ENCODE measurements at places on chromosomes 13 and 19. TPM values are rescaled to one million over a fixed set of nuclear protein-coding genes. Genes with fewer than 3 reads are reported as not detected.
A peak's percentile ranks its signal among the peaks of the same experiment; 100 is the strongest.

GRCh38 chr13:39938596-39938995 is 283.1 kb downstream of the COG6 start:
- DNase-seq, result no peak

GRCh38 chr19:54804101-54804500 is 691 bp downstream of the KIR2DL4 start:
- DNase-seq, result no peak

GRCh38 chr19:3547301-3547731 is 8.3 kb downstream of the TEKTIP1 start:
- DNase-seq, result no peak

DNA sequence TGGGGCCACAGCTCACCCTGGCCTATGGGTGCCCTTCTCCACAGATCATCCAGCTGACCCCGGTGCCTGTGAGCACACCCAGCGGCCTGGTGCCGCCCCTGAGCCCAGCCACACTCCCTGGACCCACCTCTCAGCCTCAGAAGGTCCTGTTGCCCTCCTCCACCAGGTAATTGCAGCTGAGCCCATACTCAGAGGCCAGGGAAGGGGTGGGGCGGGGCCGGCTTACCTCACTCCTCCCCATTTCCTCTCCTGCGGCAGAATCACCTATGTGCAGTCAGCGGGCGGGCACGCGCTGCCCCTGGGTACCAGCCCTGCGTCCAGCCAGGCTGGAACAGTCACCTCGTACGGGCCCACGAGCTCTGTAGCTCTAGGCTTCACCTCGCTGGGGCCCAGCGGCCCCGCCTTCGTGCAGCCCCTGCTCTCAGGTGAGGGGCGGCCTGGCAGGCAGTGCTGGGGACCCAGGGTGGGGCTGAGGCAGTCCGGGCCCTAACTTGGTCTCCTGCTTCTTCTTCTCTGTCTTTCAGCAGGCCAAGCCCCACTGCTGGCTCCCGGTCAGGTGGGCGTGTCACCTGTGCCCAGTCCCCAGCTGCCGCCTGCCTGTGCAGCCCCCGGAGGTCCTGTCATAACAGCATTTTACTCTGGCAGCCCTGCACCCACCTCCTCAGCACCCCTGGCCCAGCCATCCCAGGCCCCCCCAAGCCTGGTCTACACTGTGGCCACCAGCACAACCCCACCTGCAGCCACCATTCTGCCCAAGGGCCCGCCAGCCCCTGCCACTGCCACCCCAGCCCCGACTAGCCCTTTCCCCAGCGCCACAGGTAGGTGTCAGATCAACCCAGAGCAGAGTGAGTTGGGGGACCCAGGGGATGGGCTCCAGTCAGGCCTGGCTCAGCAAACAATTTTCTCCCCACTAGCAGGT is 9.6 kb upstream of the PRR19 start:
- DNase-seq, result no peak

DNA sequence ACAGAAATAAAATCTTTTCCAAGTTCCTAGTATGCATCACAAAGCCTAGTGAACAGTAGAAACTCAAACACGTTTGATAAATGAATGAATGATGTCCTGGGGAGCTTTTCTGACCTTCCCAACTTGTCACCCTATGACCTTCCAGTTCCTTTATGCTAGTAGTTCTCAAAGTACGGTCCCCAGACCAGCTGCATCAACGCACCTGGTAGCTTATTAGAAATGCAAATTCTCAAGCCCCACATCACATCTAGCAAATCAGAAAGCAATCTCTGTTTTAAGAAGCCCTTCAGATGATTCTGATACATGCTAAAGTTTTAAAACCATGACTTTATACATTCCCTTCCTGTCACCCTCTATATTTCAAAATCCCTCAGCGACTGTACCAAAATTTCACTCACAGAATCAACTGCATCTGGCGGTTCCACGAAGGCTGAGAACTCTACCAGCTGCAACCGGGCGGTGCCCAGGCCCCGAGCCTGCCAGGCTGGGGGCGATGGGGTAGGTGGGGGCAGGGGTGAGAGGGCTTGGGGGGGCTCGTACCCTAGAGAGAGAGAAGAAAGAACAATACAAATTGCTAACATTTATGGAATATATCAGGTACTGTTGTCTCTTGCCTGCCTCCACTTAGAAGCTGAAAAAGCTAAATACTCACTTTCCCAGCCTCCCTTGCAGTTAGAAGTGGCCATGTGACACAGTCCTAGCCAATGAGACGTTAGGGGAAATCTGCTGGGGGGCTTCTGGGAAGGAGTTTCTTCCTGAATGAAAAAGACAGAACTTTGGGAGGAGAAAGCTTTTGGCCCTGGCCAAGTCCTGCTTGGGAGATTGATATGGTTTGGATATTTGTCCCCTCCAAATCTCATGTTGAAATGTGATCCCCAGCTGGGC is 13.3 kb downstream of the CD37 start:
- DNase-seq, result no peak

- peak; percentile 89 for DNase-seq
Observed at GRCh38 chr13:50589651-50590054, 253.8 kb downstream of the DLEU7 start.

- DNase-seq, result peak; percentile 77
Observed at GRCh38 chr19:11268783-11269267, 6.5 kb upstream of the DOCK6 start.

DNA sequence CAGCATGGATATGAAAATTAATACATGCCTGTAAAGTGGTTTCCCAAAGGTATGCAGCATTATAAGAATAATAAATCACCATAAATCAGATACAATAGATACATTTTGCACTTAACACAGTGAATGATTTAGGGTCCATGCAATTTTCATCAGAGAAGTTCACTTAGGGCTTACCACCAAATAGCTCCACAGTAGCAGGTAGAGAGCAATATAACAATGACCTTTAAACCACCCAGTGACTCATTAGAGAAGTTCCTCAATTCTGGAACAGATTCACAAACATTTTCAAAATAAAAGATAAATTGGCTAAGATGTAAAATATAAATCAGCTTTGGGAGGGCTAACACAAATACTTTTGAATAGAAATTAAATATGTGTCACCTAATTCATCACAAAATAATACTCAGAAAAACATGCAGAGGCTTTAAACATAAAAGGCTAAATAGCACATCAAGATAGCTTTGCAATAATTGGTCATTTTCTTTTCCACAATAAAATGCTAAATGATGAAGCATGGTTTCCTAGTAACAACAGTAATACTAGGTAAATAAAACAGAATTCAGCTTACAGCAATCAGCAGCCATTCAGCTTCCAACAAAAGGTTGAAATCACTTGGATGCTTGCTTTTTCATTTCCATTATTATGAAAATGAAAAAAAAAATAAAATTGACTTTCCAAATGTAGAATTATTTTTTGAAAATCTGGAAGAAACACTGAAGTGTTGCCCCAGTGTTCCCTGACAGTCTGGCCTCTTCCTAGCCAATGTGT is 84.3 kb upstream of the NBEA start:
- no peak for DNase-seq

DNA sequence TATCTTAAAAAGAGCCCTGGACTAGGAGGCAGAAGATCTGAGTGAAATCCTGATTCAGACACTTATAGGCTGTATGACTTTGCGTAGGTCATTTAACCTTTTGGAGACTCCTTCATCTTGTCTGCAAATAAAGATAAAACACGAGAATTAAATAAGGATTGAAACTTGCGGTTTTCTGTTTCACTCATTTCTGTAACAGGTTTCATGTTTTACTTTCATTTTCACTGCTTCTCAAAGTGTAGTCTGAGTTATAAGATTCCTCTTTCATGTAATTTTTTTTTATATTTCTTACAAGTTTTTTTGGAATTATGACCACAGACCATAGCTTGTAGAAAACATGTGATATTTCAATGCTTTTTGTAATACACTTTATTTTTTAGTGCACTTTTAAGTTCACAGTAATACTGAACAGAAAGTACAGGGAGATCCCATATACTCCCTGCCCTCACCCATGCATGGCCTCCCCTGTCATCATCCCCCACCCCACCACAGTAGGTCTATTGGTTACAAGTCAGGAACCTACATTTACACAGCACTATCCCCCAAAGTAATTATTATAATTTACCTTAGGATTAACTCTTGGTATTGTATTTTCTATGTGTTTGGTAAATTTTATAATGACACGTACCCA is 174.6 kb downstream of the ITGBL1 start:
- peak; percentile 23 for DNase-seq

GRCh38 chr19:17848595-17849292 is 962 bp upstream of the JAK3 start:
- DNase-seq, result no peak

DNA sequence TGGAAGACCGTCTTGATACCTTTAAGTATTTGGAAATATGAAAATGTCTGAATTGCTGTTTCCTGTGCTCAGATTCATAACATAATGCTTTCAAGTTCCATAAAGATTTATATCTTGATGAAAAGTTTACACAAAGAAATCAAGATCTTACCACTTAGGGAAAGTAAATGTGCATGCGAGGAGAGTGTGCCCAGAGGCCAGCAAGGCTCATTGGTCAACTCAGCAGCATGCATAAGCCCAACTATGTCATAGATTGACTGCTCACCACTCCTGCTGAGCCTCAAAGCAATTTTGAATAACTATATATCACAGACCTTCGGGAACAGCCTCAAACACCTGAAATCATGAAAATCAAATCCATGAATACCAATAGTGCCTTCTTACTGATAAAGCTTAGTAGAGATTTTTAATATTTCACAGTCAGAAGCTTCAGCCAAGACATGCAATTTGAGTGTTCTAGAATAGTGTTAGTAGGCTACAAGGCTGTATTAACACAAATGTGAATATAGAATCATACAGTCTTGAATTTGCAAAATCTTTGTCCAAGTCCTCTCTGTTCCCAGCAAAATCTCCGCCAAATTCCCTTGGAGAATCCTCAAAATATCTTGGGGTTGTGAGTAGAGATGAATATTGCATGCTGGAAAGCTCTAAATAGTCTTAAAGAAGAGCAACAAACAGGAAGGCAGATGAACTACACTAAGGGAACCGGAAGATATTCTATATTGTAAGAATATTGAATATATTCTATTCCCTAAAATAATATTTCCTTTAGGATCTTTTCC is 124.1 kb downstream of the DCLK1 start:
- DNase-seq, result no peak

- DNase-seq, result peak; percentile 59
Observed at GRCh38 chr19:532561-533363, 1.2 kb downstream of the CDC34 start.

GRCh38 chr13:69755101-69755500 is 352.5 kb upstream of the ATXN8OS start:
- DNase-seq, result no peak

- no peak for DNase-seq
Observed at GRCh38 chr13:107447591-107447990, 767.7 kb downstream of the LIG4 start.

The VWA8 gene
- 18.8 TPM for total RNA-seq

The OR7D2 gene
- total RNA-seq, result not detected

The IL17D gene
- total RNA-seq, result 2.2 TPM

The GPATCH1 gene
- total RNA-seq, result 6.4 TPM

The TMEM205 gene
- total RNA-seq, result 195 TPM

The IGSF23 gene
- not detected for total RNA-seq

The OR4F17 gene
- total RNA-seq, result not detected

All from MG63 (cell line).